ENCODE measurements at places on chromosomes 16 and 17.

- DNase-seq = no peak
Observed at GRCh38 chr17:73815474-73815873, 171.2 kb upstream of the SDK2 start.

DNA sequence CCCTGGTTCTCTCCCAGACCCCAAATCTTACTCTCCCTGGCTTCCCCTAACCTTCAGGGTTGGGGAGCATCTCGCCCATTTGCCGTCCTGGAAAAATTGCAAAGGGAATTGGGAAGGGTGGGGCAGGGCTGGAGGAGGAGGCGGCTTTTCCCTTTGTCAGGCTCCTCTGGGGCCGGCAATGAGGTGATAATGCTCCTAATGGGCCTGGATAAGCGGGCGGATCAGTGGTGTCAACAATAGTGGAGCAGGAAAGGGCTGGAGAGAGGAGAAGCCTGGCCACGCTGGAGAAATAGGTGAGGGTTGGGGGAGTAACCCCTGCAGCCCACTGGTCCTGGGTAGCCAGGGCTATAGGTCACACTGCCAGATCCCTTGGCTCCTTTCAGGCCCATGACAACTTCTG lies 12.3 kb downstream of the SCN4A start:
- DNase-seq = no peak

- no peak for DNase-seq
Observed at GRCh38 chr16:2834968-2835367, 4.9 kb downstream of the ZG16B start.

GRCh38 chr17:55265311-55266021 lies 706 bp downstream of the HLF start:
- no peak for DNase-seq

GRCh38 chr16:84973776-84974523 lies 37.4 kb downstream of the ZDHHC7 start:
- no peak for DNase-seq

- no peak for DNase-seq
Observed at GRCh38 chr17:65918500-65918899, 273.4 kb downstream of the CEP112 start.

- no peak for DNase-seq
Observed at GRCh38 chr16:48409839-48410632, 24.8 kb upstream of the SIAH1 start.

DNA sequence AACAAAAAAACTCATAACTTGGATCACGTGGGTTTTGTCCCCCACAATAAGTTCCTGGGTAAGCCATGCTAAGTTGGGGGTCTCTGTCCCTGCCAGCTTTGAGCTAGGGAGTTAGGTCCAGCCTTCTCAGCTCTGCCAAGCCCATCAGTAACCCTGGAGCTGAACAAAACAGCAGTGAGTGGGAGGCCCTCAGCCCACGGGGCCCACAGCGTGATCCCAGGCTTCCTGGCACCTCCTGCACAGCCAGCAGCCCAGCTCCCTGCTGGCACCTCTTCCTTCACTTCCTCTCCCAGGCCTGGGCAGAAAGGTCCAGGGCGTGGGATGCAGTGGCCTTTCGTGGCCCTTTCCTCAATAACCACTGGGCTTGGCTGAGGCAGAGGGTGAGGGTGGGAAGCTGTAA lies 35.5 kb upstream of the CDC42EP4 start:
- DNase-seq = no peak

DNA sequence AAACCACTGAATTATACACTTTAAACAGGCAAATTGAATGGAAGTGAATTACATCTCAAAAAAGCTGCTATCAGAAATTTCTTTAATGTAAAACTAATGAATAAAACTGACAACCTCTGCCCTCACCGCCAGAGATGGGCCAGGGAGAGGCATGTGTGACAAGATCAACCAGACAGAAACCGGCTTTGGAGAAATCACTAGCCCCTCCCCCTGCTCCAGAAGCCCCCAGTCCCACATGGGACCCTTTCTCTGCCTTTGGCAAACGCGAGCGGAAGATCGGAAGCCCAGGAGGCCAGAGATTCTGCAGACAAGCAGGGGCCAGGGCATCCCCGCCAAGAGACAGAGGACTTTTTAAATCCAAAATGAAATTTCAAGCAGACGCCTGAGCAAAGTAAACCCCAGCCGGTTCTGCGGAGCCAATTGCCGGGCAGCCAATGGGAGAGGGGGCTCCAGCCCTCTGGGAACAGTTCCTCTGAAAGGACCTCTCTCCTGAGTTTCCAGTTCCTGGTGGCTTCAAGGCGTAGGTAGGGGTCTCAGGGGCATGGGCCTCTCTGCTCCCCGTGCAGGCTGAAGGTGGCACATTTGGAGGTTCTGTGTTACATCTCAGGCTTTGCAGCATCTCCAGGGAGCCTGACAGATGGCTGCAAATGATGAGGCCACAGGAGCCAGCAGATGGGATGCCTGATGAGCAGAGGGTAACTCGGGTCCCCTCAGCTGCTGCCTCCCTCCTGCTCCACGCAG lies 118.1 kb downstream of the GSG1L start:
- DNase-seq = no peak

DNA sequence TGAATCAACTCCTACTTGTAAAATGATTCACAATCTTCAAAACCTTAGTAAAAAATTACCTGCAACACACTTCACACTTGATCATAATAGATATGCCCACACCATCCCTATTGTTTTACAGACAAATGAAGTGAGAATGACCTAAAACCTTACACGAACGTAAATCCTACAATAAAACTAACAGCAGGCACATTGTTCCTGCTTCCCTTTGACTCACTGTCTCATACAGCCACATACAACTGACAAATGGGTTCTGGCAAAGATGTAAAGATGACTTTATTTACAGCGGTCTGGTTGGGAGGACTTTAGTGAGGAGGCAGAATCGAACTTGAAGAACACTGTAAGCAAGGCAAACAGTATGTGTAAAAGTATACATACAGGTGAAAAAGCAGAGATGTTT lies 188.7 kb downstream of the MYO1D start:
- DNase-seq = no peak

Measured in HCT116 (cell line).